ENCODE measurements at places on chromosomes 3 and 15.

DNA sequence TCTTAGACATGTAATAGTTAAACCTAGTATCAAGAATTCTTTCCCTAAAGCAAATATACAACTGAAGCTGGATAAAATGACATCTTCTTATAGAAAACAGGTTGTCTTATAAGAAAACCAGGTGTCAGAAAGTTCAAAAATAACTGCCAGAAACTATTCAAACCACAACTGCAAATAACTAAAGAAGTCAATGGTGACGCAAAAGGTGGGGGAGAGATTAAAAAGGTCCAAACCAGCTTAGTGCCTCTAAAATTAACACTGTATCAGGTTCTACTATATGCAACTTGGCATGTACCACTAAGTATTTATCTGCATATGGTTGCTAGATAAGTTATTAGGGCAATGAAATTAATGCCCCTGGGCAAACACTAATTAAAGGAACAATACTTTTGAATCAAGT, 136.8 kb downstream of the TBL1XR1 start:
- no peak for DNase-seq

GRCh38 chr3:177646749-177647148, 449.5 kb upstream of the TBL1XR1 start:
- no peak for DNase-seq

DNA sequence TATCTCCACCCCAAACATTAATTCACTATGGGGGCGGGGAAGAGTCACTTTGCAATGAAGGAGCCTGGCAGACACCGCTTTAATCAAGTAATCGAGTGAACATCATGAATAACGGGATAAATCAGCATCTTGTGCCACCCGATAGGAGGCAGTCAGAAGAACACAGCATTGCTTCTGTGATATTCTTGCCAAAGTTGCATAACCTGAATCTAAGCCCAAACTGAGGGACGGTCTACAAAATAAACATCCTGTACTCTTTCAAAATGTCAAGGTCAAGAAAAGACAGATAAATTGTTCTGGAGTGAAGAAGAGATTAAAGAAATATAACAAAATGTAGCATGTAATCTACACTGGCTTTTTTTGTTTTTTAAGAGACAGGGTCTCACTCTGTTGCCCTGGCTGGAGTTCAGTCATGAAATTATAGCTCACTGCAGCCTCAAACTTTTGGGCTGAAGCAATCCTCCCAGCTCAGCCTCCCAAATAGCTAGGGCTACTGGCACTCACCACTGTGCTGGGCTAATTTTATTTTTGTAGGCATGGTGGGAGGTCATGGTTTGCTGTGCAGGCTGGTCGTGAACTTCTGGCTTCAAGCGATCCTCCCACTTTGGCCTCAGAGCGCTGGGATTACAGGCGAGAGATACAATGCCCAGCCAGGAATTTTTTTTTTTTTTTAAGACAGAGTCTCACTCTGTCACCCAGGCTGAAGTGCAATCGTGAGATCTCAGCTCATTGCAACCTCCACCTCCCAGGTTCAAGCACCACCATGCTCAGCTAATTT, 20.1 kb upstream of the VWA5B2 start:
- DNase-seq: no peak

DNA sequence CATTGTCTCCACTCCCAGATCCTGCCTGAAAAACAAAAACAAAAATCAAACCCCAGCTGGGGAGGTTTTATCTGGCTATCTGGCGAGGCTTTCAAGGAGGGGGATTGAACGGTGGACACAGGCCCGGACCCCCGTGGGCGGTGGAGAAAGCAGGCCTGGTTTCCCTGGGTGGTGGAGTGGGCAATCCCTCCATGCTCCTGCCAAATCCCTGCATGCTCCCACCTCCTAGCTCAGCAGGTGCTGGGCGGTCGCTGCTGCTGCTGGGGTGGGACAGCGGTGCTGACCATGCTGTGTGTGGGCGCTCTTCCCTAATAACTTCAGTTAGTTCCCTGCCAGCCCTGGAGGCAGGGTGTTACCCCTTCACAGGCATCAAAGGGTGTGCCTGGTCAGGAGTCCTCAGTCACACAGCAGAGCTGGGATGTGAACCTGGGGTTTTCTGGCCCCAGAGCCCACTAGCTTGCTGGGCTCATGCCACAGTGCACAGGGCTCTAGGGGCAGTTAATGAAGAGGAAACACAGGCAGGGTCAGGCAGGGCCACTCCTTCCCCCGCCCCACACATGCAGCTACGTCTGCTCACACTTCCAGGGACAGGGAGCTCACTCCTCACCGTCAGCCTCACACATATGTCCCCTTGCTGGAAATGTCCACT, 15.9 kb upstream of the PLXND1 start:
- DNase-seq: no peak

GRCh38 chr15:65248511-65249255, 37.4 kb upstream of the CILP start:
- DNase-seq: no peak

DNA sequence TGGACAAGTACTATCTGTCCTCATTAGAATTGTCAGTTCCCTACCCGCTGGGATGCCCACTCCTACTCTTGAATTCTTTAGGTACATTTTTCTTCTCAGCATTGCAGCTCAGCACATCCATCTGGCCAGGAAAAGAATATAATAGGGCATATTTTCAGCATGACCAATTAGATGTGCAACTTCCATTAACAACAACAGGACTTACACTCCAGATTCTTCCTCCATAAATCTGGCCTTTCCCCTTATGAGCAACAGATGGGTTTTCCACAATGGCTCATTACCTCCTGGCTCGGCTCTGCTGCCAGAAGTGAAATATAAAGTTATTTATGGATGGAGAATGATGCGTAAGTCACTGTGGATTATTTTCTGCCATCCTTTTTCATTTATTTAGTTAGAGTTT, 443.8 kb upstream of the TGFBR2 start:
- DNase-seq: no peak

- no peak for DNase-seq
Measured at GRCh38 chr3:124372775-124373174, 357.5 kb upstream of the UMPS start.

- DNase-seq: no peak
Measured at GRCh38 chr3:71122641-71123040, 460.9 kb downstream of the FOXP1 start.

GRCh38 chr15:24772686-24773373, 97.3 kb downstream of the NPAP1 start:
- peak; percentile 78 for DNase-seq

- no peak for DNase-seq
Measured at GRCh38 chr3:50445919-50446318, 57.5 kb downstream of the CACNA2D2 start.

DNA sequence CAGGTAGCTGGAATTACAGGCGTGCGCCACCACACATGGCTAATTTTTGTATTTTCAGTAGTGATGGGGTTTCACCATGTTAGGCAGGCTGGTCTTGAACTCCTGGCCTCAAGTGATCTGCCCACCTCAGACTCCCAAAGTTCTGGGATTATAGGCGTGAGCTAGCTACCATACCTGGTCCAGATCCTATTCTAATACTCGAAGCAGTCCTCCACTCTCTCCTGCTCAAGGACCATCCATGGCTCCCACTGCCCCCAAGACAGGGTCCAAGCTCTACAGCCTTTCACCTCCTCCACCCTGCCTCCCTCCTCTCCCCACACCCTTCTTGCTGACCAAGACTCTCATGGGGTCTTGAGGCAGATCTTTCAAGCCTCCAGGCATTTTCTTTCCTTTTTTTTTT, 12.6 kb upstream of the GRIP2 start:
- no peak for DNase-seq

DNA sequence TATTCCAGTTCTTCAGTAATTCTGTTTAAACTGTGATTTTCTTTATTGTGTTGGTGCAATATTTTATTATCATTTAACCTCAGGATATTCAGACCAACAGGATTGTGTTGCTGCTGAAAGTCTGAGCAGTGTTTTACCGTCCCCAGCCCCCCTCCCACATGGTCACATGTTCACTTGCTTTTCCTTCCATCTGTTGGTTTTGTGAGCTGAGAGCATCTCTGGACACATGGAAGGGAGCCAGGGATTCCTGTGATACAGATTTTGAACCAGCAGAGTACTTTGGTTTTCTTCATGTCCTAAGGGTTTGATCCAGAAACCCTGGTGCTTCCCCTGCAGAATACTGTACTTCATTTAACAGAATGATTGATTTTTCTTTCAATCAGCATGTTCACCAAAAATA, 11.9 kb downstream of the ARRDC4 start:
- DNase-seq: no peak

- DNase-seq: no peak
Measured at GRCh38 chr3:15460891-15461531, 33.6 kb downstream of the EAF1 start.

GRCh38 chr3:155428563-155428962, 135.1 kb upstream of the STRIT1 start:
- DNase-seq: no peak

DNA sequence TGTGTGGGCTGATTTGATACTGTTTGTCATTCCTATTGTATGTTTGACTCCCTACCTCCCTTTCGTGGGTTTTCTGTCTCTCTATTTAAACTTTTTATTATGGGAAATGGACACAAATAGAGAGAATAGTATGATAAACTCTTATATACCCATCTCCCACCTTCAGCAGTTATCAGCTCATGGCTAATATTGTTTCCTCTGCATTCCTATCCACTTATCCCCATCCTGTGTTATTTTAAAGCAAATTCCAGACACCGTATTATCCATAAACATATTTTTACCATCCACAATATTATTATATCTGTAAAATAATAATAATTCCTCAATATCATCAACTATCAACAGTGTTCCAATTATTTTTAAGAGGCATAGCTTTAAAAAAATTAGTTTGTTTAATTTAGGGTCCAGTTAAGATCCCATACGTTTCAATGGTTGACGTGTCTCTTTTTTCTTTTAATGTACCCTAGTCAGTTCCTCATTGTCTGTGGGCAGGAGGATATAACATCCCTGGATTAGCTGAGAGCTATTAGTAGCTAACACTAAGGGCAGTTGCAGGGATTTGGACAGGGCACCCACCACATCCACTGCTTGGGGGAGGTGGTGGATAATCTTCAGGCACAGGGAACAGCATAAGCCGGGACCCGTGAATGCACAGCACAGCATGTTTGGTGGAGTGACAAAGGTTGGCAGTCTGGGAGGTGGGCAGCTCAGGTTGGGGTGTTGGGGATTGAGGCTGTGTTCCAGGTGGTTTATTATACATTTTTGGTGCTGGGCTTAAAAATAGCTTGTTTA, 23.5 kb downstream of the PLCL2 start:
- no peak for DNase-seq

DNA sequence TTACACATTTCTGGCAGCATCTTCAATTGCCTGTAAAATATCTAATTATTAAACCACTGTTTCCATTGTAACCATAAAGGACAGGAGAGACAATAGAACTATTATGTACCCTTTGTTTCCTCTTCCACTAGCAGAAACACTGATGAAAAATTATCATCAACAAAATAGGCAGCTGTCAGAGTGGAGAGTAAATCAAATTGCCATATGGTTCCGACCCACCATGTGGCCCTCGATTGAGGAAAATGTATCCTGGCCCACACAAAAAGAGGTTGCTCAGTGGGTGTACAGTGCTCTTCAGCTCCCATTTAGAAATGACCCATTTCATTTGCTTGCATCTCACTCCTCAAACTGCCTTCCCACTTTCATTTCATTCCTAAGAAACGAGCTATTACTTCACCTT, 570.6 kb upstream of the UBE2E2 start:
- DNase-seq: no peak

DNA sequence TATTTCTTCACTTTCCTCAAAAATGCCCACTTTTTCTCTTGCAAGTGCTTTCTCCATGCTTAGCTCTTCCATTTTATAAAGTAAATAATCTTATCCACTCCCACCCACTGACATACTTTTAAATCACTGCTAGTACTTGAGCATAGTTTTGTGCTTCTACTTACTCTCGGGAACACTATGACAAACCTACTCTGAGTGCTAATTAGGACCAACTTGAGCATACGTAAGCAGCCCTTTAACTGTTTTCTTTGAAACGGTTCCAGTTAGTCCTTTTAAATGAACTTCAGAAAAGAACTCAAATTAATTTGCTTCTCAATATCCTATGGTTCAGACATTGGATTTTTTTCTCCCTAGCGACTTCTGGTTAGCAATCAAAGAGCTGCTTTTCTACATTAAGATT, 280.0 kb upstream of the SOX2 start:
- DNase-seq: no peak

- no peak for DNase-seq
Measured at GRCh38 chr15:60890375-60891230, 338.5 kb downstream of the RORA start.

Data from activated CD8-positive, alpha-beta memory T cell treated with anti-CD3 and anti-CD28 coated beads, Interleukin-2, amount 50 U/mL, for 48 hours (primary cell).